ENCODE measurements at places on chromosomes 2 and 18.

DNA sequence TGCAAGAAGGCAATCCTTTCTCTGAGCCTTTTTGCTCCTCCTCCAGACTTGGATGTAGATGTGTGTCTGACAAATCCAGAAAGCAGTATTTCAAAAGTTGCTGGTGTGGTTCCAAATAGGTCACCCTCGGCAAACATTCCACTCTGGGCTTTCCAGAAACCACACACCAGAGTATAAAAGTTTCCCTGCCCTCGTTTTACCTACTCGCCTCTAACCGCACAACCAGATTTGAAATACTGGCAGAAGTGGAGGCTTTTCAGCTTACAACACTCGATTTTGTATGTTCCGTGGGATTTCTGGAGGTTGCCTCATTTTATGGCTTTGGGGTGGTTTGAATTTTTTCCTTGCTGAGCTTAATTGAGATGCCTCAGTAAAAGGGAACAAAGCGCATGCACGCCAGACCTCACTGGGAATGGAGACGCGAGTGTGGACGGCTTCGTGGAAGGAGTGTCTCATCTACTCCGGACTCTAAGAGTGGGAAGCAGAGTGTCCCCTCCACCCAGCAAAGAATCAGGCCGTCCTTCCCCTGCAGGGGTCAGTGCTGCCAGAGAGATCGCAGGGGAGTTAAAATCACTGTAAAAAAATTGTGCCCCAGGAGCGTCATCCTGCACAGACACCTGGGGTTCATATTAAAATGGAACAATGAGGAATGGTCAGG, 44.0 kb upstream of the RPL31 start:
- peak; percentile 95 for DNase-seq

- DNase-seq = no peak
These were observed 501 bp downstream of the LPIN1 start for GRCh38 chr2:11746807-11747459.

DNA sequence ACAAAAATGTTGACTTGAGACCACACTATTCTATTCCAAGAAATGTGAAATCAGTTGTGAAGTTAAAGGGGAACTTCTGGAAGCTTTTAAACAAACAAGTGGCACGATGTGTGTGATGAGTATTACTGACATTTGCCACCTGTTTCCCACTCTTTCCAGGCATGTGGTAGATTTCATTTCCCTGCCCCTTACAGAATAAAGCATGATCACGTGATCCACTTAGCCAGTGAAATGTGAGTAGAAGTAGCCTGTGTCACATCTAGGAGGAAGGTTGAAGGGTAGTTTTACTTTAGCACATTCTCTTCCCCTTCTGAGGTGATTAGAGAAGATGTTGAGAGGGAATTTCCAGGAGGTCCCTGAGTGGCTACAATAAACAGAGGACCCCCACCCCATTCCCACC, 3.8 kb downstream of the COL4A4 start:
- DNase-seq = no peak

GRCh38 chr2:232857158-232857563, 12.9 kb upstream of the SNORC start:
- peak; percentile 16 for DNase-seq

DNA sequence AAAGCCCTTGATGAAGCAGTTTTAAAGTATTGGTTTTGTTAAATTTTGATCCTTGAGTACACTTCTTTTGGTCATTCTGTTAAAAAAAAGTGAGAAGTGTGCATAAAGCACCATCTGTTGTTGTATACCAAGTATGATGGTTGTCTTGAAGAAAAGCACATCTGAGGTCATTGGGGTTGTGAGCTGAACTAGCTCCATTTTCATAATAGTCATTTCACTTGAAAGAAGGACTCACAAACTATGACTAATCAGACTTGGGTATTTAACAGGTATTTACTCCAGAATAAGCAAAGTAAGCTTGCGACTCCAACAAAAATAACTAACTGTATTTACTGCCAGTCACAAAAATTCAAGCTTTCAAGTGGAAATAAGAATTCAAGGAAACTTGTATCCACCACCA, 35.1 kb downstream of the CHN1 start:
- no peak for DNase-seq

- DNase-seq = no peak
These were observed 876 bp upstream of the CAVIN2 start for GRCh38 chr2:191847764-191848163.

Measured in AG04449 (cell line).